ENCODE measurements at places on chromosomes 16 and 17. TPM values are rescaled to one million over a fixed set of nuclear protein-coding genes. Genes with fewer than 3 reads are reported as not detected.

The ARHGDIG gene
- 4.3 TPM for total RNA-seq

DNA sequence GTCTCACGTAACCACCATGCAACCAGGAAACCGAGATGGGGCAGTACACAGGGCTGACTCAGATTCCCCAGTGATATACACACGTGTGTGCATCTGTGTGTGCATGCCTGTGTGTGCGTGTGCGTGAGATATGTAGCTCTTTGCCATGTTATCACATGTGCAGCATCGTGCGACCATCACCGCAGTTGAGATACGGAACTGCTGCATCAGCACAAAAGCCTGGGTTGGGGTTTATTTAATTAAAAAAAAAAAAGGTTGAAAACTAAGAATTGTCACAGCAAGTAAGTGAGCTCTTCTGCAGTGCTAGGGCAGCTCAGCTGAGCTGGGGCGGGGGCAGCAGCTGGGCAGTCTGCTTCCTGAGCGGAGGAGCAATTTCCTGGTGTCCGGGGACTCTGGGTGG lies 152.5 kb downstream of the RBFOX3 start:
- H3K36me3 ChIP-seq, result no peaks in the 10 kb centered on the region
- no peaks in the 10 kb centered on the region for H3K27me3 ChIP-seq
- H3K27ac ChIP-seq, result no peak overlapping the region
- no peaks in the 10 kb centered on the region for H3K4me1 ChIP-seq
- DNase-seq, result no peak

GRCh38 chr16:75087375-75087979 lies 29.1 kb downstream of the LDHD start:
- DNase-seq, result no peak
- H3K27me3 ChIP-seq, result no peaks in the 10 kb centered on the region
- peaks cover 73% of the 10 kb centered on the region for H3K4me1 ChIP-seq
- H3K27ac ChIP-seq, result peak overlapping the region; percentile 76
- H3K4me3 ChIP-seq, result peak overlapping the region; percentile 25
- H3K36me3 ChIP-seq, result no peaks in the 10 kb centered on the region

GRCh38 chr17:1829216-1829591 lies 498 bp downstream of the SMYD4 start:
- no peaks in the 10 kb centered on the region for H3K27me3 ChIP-seq
- H3K36me3 ChIP-seq, result peaks cover 39% of the 10 kb centered on the region
- peak overlapping the region; percentile 93 for H3K27ac ChIP-seq
- DNase-seq, result no peak
- H3K4me1 ChIP-seq, result peaks cover 47% of the 10 kb centered on the region
- peak overlapping the region; percentile 84 for H3K4me3 ChIP-seq

- H3K27ac ChIP-seq, result no peak overlapping the region
- no peaks in the 10 kb centered on the region for H3K36me3 ChIP-seq
- H3K27me3 ChIP-seq, result no peaks in the 10 kb centered on the region
- DNase-seq, result no peak
Measured at GRCh38 chr16:29745121-29745852, 503 bp downstream of the C16orf54 start.

DNA sequence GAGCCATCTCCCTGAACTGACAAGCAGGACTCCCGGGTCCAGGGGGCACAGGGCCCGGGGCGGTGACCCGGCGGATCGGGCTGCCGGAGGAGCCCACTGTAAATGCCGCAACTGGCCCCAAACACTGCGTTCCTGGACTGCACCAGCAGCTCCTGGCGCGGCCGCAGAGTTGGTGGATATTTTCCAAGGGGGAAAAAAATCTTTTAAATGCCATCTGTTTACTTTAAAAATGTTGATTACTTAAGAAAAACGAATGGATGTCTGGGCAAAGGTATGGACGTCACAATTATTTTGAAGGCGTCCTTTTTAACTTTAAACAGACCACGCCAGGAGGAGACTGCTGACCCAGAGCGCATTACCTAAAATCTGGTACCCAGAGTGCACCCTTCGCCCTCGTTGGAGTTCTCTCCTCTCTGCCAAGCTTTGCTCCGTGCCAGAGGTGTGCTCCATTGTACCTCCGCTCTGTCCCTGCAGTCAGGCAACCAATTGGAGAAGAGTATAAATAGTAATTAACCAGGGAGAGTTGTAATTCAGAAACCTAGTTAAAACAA lies 3.4 kb downstream of the HS3ST3B1 start:
- no peak for DNase-seq
- peaks cover 61% of the 10 kb centered on the region for H3K4me1 ChIP-seq
- H3K36me3 ChIP-seq, result no peaks in the 10 kb centered on the region
- no peak overlapping the region for H3K27ac ChIP-seq

GRCh38 chr16:85037050-85037410 lies 9.4 kb downstream of the KIAA0513 start:
- DNase-seq, result no peak
- no peak overlapping the region for H3K4me3 ChIP-seq
- H3K36me3 ChIP-seq, result peaks cover 7% of the 10 kb centered on the region

Data from esophagus muscularis mucosa (tissue), 4 donors.